ENCODE measurements at places on chromosomes 6 and 20.

DNA sequence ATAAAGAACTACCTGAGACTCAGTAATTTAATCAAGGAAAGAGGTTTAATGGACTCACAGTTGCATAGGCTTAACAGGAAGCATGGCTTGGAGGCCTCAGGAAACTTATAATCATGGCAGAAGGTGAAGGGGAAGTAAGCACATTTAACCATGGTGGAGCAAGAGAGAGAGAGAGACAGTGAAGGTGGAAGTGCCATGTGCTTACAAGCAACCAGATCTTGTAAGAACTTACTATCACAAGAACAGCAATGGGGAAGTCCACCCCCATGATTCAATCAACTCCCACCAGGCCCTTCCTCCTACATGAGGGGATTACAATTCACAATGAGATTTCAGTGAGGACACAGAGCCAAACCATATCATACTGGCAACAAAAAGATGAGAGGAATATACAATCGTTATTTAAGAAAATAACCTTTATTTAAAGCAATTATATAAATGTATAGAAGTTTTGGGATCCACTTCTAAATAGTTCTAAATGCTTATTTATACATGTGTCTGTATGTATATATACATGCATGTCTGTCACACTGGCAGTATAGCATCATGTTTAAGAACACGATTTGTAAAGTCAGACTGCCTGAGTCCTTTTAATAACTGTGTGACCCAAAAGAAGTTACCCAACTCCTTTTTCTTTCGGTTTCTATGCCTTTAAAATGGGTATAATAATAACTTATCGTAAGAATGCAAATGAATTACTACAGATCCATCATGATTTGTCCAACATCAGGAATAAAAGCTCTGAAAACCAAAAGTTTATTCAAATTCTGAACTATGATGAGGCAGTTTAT lies 255.7 kb upstream of the THEMIS start:
- DNase-seq = no peak

DNA sequence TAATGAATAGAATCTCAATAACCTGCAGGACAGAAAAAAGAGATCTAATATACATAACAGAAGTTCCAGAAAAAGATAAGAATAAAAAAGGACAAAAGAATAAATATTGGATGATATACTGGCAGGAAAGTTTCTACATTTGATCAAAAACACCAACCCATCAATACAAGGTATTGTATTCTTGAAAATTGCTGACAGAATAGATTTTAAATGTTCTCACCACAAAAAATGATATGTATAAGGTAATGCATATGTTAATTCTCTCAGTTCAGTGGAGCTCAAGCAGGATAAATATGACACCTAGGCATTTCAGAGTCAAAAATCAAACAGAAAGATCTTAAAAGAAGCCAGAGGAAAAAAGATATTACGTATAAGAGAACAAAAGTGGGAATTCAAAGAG lies 43.8 kb downstream of the SERAC1 start:
- DNase-seq = no peak

DNA sequence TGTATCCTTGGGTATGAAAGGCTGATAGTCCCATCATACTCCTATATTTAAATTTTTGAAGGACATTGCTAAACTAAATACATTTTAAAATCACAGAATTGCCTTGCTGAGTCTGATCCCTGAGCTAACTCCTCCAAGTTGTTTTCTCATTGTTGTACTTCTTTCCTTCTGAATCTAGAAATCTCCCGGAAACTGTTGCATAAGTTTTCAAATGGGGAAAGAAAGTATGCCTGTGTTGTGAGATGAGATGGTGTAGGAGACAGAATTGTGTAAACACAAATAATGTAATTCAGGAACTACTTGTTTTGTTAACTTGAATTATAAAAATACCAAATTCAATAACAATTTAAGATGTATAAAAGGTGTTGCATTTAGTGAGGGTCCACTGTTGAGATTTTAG lies 7.3 kb downstream of the PNRC1 start:
- no peak for DNase-seq

- no peak for DNase-seq
Measured at GRCh38 chr6:117985916-117986315, 78.9 kb downstream of the SLC35F1 start.

GRCh38 chr20:59335377-59335776 lies 35.0 kb downstream of the EDN3 start:
- DNase-seq = no peak

DNA sequence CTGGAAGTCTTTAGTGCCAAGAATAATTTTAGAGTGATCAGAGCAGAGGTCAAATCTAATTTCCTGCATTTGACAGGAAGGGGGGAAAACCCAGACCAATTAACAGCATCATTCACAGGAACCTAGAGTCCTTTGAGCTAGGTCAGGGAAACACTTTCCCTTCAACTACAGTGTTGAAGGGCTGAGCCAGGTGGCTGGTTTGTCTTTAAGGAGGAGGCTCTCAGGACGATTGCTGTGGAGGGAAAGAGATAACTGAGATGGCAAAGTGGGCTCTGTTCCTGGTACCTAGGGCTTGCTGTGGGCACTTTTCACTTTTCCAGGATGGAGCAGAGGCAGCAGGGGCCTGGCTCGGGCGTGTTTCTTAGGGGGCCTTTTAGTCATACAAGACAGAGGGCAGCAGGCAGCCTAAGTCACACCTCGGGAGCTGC lies 111.9 kb downstream of the SCML4 start:
- DNase-seq = no peak

DNA sequence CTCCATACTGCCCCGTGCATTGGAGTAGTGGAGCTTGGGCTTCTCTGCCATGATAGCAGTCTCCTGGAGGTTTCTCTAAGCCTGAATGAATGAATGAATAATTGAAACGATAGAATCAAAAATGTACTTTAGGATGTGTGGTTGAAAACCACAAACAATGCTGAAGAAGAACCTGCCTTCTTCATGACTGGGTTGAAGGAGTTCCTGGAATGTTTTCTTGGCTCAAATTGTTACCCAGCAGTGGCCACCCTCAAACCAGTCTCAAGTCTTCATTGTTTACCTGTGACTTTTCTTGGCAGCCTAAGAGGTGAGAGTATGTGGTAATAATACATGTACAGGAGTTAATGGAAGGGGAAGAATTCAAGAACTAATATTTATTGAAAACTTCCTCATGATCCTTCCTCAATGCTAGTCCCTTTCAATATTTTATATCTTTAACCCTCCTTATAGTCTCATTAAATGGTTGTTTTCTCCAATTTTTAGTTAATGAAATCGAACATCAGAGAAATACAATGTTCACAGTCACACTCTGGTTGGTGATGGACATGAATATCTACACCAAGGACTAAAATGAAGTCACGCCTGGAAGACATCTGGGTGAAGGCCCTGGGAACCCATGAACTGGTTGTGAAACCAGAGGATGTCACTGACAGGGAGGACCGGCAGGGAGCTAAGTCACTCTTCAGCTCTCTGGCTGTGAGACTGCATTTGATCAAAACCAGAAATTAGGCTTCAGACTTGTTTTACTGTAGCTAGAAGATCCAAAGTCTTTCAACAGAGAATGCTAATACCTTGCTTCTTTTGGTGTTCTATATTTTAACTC lies at the start of gene GSTA5:
Gene GSTA5 (minus strand): TSS at position 51 of the 823 bp plus-strand sequence.
- DNase-seq = no peak

DNA sequence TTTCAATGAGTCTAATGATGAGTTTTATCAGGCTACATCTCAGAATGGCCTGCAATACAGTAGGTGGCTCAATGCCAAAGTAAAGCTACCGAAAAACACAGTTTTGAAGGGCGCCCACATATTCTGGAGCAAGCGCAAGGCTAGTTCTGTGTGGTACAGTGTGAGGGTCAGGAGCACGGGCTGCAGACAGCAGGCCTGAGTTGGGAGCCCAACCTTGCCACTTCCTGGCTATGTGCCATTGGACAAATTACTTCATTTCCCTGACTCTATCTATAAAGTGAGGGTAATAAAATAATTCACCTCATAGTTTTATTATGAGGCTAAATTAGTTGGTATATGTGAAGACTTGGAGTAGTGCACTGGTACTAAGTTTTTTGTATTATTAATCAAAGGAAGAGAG lies 150.7 kb downstream of the OPN5 start:
- DNase-seq = no peak

- DNase-seq = no peak
Measured at GRCh38 chr6:16473184-16473907, 235.0 kb downstream of the GMPR start.

GRCh38 chr6:3919130-3919628 lies 70.0 kb downstream of the FAM50B start:
- no peak for DNase-seq

- no peak for DNase-seq
Measured at GRCh38 chr6:141548966-141549365, 583.8 kb upstream of the GJE1 start.

DNA sequence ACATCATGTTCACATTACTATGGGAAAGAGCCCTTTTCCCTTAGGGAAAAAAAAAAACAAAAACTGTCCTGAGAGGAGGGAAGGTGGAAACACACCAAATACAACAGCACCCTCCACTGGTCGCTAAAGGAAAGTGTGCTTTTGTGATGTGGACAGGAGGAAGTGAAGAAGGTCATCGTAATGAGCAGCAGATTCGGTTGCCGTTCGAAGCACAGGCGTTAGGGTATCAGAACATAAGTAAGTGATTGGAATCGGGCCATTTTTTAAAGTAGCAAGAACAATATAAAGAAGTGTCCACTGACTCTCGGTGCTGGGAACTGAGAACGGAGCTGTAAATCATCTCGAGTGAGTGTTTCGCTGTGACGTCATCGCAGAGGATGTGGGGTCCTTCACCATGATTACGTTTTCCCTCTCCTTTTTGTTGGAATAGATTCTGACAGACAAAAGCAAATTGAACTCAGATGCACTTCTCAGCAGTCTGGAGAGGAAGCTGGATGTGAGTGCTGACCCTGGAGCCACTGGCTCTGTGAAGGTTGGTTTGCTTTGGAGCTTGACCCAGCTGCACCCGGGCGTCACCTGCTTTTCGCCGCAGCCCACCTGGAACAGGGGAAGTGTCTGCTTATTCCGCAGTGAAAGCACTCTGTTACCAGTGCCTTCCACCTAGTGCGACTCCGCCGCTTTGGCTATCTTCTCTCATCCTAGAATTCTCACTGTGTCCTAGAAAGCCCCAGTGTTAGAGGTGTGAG lies 203.6 kb upstream of the GMDS start:
- peak; percentile 70 for DNase-seq

DNA sequence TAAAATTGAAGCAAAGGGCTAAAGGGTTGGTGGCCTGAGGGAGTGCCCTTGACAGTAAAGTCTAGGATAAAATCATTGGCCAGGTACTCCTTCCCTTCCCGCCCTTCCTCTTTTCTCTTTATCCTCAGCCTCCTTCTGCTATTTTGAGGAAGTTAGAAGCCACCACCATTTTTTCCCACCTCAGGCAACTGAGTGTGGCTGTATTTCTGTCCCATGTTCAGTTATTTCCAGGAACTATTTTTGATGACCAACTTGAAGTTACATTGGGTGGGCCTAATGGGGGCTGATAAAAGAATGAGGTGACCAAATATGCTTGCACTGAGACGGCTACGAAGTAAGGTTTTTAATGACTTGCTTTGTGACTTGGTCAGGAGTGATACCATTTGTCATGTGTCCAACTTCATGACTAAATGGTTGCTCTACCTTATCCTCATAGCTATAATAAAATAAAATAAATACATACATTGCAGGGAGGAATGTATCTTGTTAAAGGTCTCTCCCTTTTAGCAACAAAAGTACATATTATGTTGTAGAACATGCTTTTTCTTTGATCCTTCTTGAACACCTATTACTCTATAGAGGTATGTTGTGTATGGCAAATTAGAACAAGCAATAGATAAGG lies 12.0 kb downstream of the PTPN1 start:
- no peak for DNase-seq

DNA sequence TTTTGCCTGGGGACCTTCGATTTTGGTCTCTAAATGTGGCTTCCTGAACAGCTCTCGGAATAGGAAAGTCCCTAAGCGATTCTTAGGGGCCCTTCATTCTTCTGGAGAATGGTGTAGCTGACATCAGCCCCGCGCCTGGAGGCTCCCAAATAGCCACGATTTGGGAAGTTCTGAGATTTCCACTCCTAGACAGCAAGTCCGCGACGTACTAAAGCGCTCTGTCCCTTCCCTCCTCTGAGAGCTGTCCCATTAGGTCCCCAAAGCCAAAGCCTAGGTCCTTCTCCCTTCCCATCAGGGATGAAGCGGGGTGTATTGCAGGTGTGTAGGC lies 756 bp downstream of the MOXD1 start:
- no peak for DNase-seq

GRCh38 chr20:38504368-38505090 lies 31.9 kb downstream of the RALGAPB start:
- DNase-seq = no peak

DNA sequence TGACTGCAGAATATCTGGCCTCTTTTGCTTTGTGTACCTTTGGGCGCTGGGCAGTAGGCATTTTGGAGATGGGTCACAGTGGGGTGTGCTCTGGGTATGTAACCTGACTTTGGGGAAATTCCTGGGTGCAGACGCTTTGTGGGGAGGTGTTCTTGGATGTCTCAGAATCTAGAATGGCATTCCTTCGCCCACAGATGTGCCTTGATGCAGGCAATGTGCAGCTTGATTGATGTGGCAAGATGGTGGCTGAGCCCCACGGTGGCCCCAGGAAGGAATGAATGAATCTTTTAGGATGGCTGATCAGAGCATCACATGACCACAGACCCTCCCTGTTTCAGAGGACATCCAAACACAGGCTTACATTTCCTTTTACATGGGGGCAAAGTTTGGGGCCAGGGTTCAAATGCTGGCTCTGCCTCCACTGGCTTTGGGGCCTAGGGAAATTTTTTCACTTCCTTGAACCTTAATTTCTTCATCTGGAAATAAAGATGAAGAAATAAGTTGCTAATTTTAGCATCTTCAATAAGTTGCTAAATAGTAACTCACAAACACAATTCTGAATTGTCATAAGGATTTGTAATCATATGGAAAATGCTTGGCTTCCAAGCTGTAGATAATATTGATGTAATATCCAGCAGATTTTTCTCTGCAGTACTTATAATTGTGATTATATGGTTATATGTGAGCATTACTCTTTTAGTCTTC lies 5.6 kb downstream of the PPP1R16B start:
- DNase-seq = no peak

DNA sequence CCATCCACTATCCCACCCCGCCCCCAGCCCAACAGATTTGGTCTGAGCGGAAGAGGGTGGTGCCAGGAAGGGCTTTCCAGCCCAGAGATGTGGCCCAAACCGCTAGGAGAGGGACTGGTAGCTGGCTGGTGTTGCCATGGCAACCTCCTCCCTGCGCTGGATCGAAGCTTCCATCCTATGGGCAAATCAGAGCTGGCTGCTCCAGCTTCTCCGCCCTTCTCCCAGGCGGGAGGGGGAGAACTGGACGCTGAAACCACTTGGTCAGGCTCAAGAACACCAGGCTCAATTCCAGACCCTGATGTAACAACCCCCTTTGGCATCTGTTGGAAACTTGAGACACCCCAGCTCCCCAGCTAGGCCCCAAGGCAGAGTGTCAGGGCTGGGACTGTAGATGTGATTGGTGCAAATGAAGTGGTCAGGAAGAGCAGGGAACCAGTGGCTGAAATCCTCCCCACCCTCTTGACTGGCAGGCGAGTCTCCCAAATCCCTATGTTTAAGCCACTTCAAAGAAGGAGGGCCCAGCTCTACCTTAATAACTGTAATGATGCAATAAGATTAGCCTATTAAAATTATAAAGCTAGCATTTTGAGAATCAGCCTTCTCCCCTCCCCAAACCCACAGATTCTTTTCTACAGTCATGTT lies 4.2 kb downstream of the RIMS4 start:
- peak; percentile 48 for DNase-seq

- DNase-seq = no peak
Measured at GRCh38 chr20:53914781-53915445, 155.5 kb downstream of the BCAS1 start.

Data from AG08396 (cell line).